ENCODE measurements at places on chromosomes 5 and 9.

GRCh38 chr9:89428901-89429890 is 68.7 kb downstream of the SEMA4D start:
- no peak for DNase-seq

DNA sequence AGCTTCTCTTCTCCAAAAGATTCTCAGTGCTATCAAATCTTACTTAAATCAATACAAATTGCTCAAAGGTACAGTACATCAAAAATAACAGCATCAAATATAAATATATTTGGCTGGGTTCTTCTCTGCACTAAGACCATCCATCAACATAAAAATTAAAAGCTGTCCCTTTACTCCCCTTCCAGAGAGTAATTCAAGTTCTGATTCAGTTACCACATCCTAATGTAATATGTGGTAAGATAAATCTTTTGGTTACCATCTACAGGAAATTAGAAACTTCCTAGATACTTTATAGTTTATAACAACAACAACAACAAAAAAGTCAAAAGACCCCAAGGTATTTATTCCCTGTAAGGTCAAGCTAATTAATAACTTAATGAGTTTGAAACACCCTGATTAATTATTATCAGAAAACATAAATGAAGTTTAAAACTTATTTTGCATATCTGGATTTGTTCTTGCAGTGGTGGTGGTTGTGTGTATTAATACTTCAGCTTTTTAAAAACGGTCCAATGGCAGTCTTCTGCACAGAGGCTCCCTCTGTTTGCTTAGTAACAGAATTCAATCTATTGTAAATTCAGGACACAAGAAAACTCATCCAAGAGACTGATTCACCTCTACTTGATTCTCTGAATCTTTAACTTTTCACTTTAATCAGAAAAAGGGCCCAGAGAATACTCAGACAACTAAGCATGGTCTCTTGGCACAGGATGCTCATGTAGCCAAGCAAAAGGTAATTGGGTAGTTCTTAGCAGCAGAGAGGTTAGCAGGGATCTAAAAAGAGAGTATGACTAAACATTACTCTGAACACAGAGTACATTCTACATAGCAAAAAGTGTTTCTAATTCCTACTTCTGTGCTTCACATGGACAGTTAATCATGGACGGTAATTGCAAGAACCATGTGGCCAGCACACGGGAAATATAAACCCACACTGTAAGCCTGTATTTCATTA is 20.1 kb downstream of the DIAPH1 start:
- no peak for DNase-seq

DNA sequence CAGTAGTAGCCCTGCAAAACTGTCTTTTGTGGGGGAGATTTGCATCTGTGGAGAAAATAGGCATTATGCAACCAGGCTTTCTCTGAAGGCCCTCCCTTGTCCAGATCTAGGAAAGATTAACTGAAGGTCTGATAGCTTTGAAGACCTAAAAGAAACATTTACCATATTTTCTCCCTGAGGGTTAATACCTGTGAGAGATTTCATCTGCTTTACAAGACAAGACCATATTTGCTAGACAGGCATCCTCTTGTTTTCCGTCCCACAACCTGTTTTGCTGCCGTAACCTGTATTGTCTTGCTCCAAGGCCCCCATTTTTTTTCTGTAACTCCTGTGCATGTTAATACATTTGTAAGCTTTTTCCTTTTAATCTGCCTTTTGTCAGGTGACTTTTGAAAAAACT is 1985.2 kb upstream of the CDH9 start:
- DNase-seq, result no peak

- DNase-seq, result no peak
Observed at GRCh38 chr9:80698725-80699410, 990.5 kb downstream of the TLE1 start.

DNA sequence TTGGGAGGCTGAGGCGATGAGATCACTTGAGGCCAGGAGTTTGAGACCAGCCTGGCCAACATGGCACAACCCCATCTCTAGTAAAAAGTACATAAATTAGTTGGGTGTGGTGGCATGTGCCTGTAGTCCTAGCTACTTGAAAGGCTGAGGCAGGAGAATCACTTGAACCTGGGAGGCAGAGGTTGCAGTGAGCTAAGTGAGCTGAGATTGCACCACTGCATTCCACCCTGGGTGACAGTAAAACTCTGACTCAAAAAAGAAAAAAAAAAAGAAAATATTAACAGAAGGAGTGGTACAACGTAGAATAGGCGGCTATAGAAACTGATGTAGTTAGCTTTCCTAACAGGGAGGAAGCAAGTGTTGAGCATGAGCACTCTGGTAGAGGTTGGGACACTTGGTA is 59.9 kb downstream of the PBX3 start:
- no peak for DNase-seq
